Esophagus squamous epithelium (tissue), 5 donors: ENCODE measurements at places on chromosomes 12 and 14.

DNA sequence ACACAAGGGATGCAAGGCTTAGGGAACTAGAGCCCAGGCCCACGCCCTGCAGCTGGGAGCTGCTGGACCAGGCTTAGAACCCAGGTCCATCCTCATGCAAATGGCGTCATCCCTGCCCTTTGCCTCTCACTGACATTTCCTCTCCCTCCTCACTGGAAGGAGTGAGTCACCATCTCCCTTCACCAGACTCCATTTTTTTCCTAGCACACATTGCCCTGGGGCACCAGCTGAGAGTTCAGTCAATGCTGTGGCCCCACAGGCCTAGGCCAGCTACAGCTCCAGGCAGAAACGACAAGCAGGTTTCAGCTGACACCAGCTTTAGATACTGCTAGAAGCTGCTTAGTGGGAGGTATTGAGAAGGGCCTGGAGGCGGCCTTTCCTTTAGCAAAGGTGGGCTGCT, 98.9 kb downstream of the RIMBP2 start:
- DNase-seq: no peak

GRCh38 chr14:76390621-76391020, 14.7 kb downstream of the ESRRB start:
- DNase-seq: no peak

DNA sequence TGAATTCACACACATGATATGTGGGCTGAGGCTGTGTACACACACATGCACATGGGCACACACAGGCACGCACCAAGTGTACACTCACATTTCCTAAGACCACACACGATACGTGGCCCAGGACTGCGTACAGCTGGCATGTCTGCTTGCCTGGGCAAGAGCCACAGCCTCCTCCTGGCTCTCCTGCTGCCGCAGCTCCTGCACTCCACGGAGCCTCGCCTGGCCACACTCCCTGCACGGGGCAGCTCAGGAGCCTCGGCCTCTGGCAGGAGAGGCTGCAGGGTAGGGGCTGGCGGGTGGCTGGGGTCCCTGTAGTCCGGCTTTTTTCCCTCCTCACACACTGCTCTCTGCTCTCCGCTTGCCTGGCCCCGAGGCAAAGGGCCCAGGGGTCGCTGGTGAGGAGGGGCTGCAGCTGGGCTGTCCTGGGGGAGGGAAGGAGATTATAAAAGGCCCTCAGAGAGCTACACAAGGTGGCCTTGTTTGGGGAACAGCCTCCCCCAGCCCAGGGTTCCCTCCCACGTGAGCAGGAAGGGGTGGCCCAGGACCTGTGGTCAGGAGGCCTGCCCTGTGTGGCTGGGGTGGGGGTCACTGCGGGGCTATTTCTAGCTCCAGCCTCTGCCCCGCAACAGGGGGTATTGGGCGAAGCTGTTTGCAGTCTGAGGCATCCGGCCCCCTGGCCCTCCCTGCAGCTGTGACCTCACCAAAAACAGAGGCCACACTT, 89.0 kb upstream of the SFSWAP start:
- DNase-seq: no peak

- DNase-seq: no peak
These were observed 40.8 kb downstream of the FBXL14 start for GRCh38 chr12:1553536-1553935.

DNA sequence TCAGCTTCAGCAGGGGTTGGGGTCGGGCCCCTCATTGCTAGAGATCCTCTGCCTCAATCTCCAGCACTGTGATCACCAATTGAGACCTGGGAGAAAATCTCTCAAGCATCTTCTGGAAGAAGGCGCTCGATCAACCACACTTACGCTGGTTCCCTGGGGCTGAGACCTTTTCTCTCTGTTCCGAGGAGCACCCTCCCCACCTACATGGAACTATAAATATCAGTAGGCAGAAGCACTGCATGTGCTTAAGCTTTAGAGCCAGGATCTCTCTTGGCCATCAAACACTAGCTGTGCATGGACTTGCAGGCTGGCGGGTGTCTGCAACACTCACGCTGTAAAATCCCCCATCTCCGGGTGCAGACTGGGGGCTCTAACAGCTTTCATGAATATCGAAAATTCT, 38.2 kb upstream of the KCNA1 start:
- DNase-seq: no peak

DNA sequence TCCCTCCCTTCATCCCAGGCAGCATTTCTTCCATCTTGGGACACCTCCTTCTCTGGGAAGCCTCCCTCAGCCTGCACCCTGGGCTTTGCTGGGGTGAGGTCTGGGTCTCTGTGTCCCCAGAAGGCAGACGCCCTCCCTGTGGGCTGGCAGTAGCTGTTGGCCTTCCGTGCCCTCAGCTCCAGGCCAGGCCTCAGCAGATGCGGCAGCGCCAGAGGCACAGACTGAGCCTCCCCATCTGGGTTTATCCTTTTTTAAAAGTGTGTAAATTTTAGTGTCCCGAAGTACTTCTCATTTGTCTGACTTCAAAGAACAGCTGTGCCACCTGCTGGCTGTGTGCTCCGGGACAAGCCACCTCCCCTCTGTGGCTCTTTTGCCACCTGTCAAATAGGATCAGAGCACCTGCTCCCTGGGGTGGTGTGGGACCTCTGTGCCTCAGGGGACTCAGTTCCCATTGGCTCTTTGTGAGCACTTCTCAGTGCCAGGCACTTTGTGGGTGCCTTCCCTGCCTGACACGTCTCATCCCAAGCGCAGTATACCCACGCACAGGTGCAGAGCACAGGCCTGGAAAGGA, 11.1 kb downstream of the EXOC3L4 start:
- DNase-seq: no peak

DNA sequence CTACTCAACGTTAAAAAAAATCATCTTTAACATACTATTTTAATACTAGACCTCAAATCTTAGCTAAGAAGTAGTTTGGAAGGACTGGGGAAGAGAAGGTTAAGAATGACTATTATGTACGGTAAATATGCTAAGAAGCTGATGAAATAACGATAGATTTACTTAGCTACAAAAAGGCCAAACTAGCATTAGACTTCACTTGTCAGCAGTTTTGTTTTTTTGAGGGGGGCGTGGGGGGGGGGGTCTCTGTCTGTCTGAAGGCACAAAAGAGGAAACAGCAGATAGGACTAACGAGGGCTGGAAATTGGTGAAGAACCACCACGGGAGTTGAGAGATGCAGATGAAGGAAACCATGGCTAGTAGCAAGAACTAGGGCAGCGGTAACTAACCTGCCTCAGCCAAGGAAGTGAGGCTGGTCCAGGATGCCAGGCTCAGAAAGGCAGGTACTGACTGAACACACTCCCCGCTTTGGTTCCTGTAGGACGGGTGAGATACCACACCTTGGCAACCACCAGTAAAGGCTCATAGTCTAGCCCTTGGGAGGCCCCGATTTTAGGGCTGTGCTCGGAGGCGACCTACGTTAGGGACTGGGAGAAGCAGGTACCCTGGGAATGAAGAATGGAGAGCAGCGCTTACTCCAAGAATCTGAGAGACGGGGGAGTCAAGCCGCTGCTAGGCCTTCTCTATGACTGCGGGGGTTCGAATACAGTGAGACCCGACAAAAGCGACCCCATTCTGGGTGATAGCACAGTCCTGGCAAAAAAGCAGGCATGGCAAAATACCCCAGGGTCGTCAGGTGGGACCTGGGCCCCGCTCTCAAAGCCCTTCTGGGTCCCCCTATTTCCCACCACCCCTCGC, 675 bp downstream of the NEDD8 start:
- DNase-seq: no peak

GRCh38 chr12:24906141-24906540, 42.8 kb downstream of the BCAT1 start:
- DNase-seq: no peak

GRCh38 chr14:68820119-68820518, 27.3 kb upstream of the ZFP36L1 start:
- DNase-seq: no peak

DNA sequence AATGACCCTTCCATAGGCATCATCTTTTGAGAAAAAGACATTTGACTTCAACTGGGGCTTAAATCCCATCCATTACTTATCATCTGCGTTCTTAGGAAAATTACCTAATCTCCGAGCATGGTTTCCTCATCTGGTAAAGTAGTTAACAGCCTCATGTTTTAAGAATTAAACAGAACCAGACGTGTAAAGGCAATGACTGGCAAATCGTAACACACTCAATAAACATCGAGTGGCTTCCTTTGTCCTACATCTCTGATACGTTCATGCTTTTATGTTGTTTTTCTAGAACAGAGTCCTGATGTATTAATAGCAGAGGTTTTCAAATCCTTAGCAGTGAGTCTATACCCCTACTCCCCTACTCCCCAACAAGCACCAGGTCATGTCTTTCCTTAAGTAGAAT, 189.7 kb upstream of the RGS6 start:
- no peak for DNase-seq
